ENCODE measurements at places on chromosomes 6 and 20. TPM values are rescaled to one million over a fixed set of nuclear protein-coding genes. Genes with fewer than 3 reads are reported as not detected.

The RFX6 gene
- total RNA-seq = not detected

The KCNK5 gene
- not detected for total RNA-seq

The ASIP gene
- not detected for total RNA-seq

The EYA4 gene
- total RNA-seq = not detected

The SAMHD1 gene
- total RNA-seq = 3.5 TPM

The SLC52A3 gene
- total RNA-seq = not detected

The TMEM151B gene
- under 0.01 TPM for total RNA-seq

The RIPOR2 gene
- not detected for total RNA-seq

The SLPI gene
- 13.8 TPM for total RNA-seq

The MMS22L gene
- 11.4 TPM for total RNA-seq

The TFAP2A gene
- 28.4 TPM for total RNA-seq

The TFAP2C gene
- total RNA-seq = 7.3 TPM

The ARFGEF3 gene
- under 0.01 TPM for total RNA-seq

The BMP7 gene
- not detected for total RNA-seq

The SAMD5 gene
- 1.8 TPM for total RNA-seq

The SLC24A3 gene
- 0.08 TPM for total RNA-seq

The RHAG gene
- not detected for total RNA-seq

The SMOC2 gene
- not detected for total RNA-seq

The INSM1 gene
- total RNA-seq = not detected

The FAM217A gene
- not detected for total RNA-seq

The LCA5 gene
- total RNA-seq = 1.9 TPM

Data from hair follicular keratinocyte (primary cell).